ENCODE measurements at places on chromosomes 7 and 10.

DNA sequence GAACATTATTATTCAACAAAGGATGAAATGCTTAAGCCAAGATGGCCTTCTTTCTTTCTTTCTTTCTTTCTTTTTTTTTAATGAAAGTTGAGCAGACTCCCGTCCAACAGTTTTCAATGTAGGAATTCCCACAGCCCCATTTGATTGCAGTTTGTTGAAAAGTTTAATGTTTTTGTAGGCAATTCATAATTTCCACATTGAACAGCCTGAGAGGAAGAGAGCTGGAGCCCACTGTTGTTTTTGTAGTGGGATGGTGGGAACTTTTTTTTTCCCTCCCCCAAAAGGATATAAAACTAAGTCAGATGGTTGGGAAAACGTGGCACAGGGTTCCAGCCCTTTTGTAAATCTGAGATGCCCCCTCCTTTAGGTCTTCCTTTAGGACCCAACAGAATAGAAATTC lies 86.6 kb downstream of the TCF7L2 start:
- no peak for DNase-seq

DNA sequence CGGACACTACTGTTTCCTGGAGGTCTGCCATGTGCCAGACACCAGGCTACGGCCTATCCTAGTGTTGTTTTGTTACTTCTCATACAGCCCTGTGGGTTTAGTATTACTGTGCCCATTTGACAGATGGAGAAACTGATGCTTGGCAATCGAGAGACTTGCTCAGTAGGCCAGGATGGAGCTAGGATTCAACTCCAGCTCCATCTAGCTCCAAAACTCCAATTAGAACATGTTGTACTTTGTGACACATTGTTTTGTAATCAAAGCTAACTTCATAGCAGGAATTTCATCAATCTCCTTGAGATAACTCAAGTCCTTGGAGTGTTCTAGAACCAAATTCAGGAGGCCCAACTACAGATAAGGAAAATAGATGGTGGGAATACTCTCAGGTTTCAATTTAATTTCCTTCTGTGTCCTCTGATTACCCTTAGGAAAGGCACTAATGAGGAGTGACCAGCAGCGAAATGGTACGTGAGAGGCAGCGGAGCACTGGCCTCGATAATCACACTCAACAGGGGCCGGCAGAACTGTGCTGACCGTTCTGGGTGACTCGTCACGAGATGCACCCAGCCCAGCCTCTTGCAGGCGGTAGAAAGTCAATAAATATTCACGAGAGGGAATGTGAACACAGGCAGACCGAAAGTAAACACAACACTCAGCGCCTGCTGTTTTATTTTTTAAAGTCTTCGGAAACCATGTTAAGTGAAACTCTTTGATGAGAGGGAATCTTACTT lies 269.6 kb upstream of the NEBL start:
- DNase-seq = no peak

DNA sequence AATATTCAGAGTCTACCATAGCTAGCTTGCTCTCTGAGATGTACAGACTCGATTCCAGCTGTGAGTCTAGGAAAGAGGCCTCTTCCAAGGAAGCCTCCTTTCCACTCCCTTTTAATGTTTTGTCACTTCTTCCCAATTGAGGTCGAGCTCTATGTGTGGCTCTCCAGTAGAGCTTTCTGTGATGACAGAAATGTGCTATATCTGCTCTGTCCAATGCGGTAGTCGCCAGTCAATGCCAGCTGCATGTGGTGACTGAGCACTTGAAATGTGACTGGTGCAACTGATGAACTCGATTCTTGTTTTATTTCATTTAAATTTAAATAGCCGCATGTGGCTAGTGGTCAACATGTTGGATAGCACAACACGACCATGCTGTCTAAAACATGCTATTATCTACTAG lies 387.0 kb upstream of the NRP1 start:
- no peak for DNase-seq

GRCh38 chr10:12250181-12250580 lies 54.2 kb downstream of the CDC123 start:
- DNase-seq = no peak

DNA sequence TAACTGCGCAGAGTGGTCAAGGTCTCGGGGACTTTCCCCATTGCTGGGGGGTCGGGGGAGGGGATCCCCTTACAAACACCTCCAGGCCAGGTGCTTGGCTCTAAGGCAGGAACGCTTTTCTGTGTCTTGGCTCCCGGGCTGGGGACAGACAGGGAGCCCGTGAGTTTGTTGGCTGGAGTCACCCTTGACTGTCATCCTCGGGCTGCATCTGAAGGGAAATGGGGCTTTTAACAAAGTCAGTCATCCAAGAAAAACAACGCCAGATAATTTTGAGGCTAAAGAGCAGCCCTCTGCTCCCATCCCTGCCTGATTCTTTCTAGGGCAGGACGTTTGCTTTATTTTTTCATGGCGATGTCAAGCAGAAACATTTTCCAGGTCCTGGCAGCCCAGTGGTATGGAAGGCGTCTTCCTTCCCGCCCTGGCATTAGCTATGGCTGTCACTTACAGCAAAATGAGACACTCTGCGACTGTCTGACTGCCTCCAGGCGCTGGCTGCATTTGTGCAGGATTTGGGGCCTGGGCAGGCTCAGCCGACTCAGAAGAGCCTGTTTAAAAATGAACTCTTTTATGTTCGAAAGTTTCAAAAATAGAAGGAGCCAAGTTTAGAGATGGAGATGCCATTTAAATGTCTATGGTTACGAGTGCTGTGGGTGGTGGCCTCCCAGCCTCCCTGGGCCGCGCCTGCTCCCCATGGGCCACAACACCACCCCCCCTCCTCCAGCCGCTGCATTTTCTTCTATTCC lies 54.7 kb upstream of the TNS3 start:
- DNase-seq = no peak

- no peak for DNase-seq
Measured at GRCh38 chr7:96416599-96416998, 94.7 kb upstream of the SLC25A13 start.

DNA sequence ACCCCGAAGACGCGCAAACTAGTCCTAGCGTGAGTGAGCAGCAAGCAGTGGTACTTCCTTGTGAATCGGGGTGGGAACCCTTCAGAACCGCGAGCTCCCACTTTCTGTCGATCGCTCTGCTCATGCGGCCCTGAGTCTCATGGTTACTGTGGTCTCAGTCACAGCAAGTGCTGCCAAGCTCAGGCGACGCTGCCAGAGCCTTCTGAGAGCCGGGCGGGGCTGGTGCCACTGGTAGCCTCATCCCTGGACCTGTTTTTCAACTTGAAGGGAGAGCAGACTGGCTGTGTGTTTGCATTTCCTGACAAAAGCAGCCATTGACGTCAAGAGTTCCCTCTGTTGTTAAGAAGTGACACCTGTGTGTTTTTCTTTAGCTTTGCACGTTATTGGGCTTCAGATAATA lies 32.9 kb upstream of the BHLHA15 start:
- no peak for DNase-seq

DNA sequence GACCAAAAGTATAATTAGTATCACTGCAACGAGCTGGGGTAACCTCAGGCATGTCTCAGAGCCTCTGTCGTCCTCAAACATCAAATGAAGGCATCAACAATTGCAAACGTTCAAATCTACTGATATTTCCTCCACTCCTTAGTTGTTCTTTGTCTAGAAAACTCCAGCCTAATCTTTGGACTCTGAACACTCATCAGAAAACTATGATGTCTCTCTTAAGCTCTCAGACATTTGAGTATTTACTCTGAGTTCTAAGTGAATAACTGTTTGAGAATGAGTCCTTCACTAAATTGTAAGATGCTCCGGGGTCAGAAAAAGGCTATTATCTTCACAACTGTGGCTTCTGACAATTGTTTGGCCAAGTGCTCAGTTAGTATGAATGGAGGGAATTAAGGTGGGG lies 536.4 kb downstream of the NRG3 start:
- no peak for DNase-seq

- no peak for DNase-seq
Measured at GRCh38 chr7:159032753-159033472, 111.8 kb downstream of the VIPR2 start.

- DNase-seq = no peak
Measured at GRCh38 chr7:29508608-29509007, 55.0 kb upstream of the PRR15 start.

DNA sequence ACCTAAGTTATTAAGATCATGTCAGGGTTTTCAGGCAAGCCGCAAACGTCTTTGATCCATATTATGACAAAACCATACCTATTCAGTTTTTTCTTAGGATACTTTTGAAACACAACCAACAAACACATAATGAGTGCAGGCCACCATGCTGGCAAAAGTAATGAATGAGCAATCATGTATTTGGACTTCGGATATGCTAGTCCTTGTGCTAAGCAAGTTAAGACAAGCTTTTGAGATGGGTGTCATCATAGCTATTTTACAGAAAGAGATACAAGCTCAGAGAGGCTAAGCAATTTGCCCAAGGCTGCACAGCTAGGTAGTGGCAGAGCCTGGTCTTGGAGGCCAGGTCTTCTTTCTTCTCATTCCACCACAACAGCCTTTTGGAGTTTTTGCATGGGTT lies 12.5 kb upstream of the KCNK18 start:
- DNase-seq = no peak

- DNase-seq = no peak
Measured at GRCh38 chr10:3850999-3851937, 66.3 kb upstream of the KLF6 start.

DNA sequence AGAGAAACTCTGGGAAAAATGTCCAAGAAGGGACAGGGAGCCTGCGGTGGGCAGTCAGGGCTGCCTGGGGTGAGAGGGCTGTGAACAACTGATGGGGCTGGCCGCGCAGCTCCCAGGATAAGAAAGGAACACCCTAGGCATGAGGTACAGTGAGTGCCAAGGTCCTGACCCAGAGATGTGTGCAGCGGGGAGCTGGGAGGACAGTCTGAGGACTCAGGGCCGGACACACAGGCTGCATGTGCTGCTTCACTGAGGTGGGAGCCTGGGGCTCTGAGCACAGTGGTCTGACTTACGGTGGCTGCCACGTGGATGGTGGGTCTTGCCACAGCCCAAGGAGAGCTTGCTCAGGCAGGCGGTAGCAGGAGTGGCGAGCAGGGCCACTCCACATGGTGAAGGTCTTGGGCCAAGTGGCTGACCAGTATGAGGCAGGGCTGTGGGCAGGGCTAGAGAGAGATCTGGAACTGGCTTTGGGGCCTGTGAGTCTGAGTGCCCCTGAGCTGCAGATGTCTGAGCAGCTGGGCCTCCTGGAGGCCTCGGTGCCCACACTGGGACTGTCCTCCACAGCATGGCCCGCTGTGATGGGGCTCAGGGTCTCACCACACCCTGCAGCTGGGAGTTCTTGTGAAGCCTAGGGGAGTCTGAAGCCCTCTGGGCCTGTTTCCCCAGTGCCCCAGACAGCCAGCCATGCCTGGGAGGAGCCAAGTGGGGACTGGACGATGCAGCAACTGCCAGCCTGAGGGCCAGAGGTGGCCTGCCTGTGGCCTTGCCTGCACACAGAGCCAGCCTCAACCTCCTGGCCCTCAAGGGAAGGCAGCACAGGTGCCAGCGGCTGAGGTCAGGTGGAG lies 60.3 kb downstream of the RASGEF1A start:
- peak; percentile 0 for DNase-seq

GRCh38 chr7:134211817-134212216 lies 84.7 kb downstream of the LRGUK start:
- DNase-seq = no peak

GRCh38 chr7:25256333-25256819 lies 28.1 kb upstream of the NPVF start:
- DNase-seq = no peak

DNA sequence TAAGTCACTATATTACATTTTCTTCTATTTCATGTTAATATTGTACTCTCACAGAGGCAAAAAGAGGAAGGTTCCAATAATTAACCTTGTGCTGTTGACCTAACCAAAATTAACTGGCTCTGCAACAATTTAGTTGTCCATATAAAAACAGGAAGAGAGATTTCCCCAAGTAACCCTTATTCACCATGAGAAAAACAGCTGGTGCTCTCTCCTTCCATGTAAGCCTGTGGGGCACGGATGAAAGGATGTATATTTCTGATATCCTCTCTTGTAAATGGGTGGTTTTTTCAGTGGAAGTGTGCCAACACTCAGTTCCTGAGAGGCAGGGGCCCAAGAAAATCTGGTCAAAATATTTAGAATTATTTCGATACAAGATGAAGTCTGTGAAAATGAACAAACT lies 358.1 kb downstream of the CRPPA start:
- no peak for DNase-seq
